ENCODE measurements at places on chromosomes 7 and 10.

DNA sequence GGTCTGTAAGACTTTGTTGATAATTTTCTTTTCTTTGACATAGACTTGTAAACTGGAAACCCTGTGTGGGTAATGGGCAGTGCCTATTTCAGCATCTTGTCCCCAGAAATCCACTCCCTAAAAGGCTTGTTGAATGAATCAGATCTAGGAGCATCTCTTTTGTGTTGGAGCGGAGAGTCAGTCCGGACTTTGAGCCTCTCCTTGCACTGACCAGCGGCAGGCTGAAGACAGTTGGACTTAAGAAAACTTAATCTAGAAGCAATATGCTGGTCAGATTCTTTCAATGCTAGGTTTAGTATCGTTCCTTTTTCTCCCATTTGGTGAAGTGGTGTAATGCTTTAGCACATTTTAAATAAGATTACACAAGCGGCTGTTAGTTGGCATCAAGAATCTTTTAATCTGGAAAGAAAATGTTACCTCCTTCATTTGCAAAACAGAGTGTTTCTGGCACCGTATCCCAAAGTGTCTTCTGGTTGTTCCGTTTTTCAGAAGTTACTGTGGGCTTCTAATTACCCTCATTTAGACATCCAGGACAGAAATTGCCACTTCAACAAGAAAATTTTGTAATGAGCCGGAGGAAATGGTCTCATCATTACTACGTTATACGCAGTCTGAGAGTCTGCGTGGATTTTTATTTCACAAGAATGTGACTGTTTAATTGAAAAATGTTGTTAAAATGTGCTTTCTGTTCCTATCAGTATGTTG lies 74.7 kb downstream of the CUX1 start:
- DNase-seq: no peak

DNA sequence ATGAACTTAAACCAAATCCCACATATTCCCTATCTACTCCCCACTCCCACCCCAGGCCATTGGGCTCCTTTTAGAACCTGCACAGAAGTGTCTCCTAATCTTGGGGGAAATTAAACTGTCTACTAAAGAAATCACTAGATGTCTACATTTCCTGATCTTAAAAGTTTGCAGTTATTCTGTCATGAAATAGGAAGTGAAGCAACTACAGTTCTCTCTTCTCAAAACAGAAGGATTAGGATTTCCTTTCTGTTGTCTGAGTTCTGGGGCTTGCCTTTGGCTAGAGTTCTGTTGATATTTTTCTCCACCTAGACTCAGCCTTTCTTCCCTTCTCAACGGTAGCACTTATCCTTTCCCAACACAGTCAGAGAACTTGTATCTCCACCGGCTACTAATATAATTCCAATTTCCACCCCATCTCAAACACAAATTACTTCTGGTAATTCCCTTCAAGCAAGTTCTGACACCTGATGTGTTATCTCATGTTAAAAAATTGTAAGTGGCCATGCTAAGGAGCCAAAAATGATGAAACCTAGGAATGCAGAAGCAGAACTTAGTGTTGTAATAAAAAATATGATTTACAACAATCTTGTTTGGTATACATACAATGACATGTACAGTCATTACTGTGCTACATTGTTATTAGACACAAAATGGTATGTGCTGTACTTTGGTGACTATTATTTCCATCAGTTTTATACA lies 12.1 kb downstream of the OR9A4 start:
- no peak for DNase-seq

- DNase-seq: no peak
Observed at GRCh38 chr10:43134126-43134905, 3.9 kb upstream of the CSGALNACT2 start.

DNA sequence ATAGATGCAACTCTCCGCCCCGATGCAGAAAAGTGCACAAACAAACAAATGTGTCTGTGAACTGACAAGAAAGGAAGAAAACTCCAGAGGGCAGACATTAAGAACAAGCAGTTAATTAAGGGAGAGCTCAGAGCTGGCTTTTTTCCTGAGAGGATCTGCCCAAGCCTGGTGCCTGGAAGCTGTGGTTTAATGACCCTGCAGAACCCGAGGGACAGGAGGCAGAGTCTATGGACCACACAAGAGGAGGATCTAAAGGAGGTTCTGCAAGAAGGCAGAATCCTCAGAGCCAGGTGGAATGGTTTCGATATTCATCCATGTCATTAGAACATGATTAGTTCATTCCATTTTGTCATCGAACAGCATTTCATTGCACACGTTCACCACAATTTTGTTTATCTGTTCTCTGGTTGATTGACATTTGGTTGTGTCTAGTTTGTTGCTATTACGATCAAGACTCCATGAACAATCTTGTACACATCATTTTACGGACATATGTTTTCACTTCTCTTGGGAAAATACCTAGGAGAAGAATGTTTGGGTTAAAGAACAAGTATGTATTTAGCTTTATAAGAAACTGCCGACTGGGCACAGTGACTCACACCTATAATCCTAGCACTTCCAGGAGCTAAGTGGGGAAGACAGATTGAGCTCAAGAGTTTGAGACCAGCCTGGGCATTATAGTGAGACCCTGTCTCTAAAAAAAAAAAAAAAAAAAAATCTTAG lies 560.2 kb downstream of the CALN1 start:
- no peak for DNase-seq

DNA sequence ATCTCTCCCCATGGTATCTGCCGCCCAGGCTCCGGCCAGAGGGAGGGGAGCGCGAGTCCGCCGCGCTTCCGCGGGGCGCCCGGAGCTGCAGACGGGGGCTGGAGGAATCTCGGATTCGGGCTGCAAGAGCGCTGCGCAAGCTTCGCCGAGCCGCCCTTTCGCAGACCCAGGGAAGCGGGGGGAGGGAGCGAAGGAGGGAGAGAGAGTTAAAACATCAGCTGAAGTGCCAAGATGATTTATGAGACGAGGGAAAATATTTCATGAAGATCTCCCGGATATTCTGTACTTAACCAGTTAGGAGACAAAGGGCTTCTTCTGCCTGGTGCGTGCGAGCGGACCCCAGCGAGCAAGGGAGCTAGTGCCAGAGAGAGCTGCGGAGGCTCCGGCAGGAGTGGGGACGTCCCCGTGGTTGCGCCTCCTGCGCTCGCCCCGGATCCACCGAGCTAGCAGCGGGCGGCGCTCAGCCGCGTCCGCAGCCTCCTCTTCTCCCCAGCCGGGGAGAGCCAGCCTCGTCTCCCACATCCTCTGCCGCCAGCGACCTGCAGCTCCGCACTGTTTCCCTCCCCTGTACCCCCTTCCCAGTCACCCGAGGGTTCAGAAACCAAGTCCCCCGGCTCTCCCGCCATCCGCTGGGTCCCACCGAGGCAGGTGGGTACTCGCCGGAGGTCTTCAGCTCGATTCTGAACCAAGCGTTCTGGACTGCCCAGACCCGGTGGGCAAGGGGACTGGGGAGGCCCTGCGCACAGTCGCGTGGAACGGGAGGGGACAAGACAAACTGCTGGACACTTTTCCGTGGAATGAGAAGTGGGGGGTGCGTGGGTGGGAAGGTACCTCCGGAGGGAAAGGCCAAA lies 1.0 kb upstream of the PAX2 start:
- DNase-seq: no peak

DNA sequence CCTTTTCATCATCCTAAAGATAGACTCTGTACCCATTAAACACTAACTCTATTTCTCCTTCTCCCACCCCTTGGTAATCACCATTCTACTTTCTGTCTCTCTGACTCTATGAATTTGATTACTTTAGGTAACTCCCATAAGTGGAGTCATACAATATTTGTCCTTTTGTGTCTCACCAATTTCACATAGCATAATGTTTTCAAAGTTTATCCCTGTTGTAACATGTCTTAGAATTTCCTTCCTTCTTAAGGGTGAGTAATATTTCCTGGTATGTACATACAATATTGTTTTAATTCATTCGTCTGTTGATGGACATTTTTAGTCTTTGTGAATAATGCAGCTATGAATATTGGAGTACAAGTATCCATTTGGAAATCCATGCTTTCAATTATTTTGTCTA lies 50.9 kb upstream of the CDCA7L start:
- no peak for DNase-seq

GRCh38 chr7:85612514-85612913 lies 425.7 kb upstream of the SEMA3D start:
- no peak for DNase-seq

DNA sequence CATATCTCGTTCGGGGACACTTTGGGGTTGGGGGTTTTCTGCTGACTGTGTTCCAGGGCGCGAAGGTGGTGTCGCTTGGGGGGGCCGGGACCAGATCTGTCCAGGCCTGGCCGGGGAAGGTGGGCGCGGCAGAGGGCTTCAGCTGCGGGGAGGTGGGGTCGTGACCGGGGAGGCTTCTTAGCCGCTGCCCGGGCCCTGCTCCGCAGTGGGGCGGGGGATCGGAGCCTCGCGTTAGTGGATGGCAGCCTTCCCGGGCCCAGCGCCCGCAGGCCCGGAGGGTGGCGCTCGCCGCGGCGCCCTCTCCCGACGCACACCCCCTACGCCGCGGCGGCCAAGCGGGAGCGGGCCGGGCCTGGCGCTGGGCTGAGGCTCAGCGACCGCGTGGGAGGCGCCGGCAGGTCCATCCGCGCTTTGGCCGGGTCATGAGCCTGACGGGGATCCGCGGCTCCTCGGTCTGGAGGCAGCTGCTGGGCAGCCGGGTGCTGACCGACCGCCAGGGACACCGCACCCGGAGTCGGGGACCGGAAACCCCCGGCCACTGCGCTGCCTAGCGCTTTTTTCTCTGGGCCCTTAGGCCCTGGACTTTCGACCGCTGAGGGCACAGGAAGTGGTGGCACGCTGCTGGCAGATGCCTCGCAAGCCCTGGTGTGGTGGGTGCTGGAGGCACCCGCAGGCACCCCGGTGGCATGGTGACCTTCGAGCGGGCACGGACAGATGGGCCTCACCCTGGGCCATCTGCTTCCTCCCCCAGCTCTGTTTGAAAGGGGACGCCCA lies 1.2 kb downstream of the AGAP3 start:
- DNase-seq: no peak

GRCh38 chr10:2985729-2986232 lies 81.6 kb upstream of the PFKP start:
- DNase-seq: no peak

GRCh38 chr7:139650429-139651100 lies 127.1 kb downstream of the CLEC2L start:
- DNase-seq: no peak

DNA sequence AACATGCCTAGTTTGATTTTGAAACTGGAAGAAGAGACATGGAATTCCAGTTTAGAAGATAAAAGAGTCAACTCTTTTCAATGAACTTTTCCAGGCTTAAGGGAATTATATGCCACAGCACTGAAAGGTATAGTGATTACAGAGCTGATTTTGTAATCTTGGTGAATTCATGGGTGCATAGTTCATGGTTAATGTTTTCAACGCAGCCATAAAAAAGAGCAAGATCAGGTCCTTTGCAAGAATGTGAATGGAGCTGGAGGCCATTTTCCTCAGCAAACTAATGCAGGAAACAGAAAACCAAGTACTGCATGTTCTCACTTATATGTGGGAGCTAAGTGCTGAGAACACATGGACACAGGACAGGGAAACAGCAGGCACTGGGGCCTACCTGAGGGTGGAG lies 94.2 kb downstream of the CUBN start:
- no peak for DNase-seq

GRCh38 chr7:85564861-85565260 lies 378.0 kb upstream of the SEMA3D start:
- no peak for DNase-seq

GRCh38 chr10:132939957-132940790 lies 2.2 kb downstream of the CFAP46 start:
- no peak for DNase-seq

GRCh38 chr10:30420766-30421165 lies 13.2 kb upstream of the MAP3K8 start:
- no peak for DNase-seq

GRCh38 chr10:52466464-52466863 lies 152.4 kb downstream of the DKK1 start:
- DNase-seq: no peak

GRCh38 chr10:86393862-86394455 lies 27.4 kb upstream of the GRID1 start:
- DNase-seq: no peak

DNA sequence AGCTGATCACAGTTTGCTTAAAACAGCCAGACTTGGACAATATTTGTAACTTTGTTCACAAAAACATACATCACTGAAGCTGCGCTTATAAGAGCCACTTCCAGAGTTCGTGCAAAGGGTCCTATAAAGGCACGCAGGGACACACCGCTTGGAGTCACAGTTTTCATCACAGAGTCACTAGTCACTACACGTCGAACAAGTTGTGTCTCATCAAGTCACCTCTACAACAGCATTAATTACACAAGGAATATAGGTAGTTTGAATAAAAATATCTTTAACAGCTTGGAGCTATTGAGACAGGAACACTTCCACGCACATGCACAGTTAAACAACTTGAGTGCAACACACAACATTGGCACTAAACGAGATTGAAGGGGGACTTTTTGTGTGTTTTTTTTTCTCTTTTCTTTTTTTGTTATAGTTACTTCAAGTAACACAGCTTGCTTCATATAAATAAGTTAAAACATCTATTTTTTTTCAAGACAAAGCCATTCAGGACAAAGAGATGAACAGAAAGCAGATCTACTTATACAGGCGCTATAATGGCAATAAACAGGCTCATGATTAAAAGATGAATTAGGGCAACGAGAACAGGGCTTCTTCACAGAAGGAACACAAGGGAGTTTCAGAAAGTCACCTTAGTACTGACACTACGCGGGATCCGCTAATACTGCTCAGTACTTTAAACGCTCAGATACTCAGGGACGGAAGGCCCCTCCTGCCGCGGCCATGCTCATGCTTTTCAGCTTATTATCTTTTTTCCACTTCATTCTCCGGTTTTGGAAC lies 2.2 kb downstream of the HOXA5 start:
- no peak for DNase-seq

- DNase-seq: no peak
Observed at GRCh38 chr7:149284343-149284742, 22.3 kb downstream of the ZNF783 start.

- DNase-seq: no peak
Observed at GRCh38 chr7:118708741-118709140, 484.2 kb downstream of the ANKRD7 start.

GRCh38 chr10:130339091-130339490 lies 202.9 kb downstream of the GLRX3 start:
- no peak for DNase-seq

GRCh38 chr10:131199646-131200045 lies 111.9 kb downstream of the TCERG1L start:
- no peak for DNase-seq

- DNase-seq: no peak
Observed at GRCh38 chr7:153858355-153858754, 193.8 kb upstream of the DPP6 start.
